Stimulated activated CD8-positive, alpha-beta memory T cell treated with anti-CD3 and anti-CD28 coated beads, Interleukin-7, amount 100 ng/mL, for 1 hour (primary cell): ENCODE measurements at places on chromosomes 11 and 22.

DNA sequence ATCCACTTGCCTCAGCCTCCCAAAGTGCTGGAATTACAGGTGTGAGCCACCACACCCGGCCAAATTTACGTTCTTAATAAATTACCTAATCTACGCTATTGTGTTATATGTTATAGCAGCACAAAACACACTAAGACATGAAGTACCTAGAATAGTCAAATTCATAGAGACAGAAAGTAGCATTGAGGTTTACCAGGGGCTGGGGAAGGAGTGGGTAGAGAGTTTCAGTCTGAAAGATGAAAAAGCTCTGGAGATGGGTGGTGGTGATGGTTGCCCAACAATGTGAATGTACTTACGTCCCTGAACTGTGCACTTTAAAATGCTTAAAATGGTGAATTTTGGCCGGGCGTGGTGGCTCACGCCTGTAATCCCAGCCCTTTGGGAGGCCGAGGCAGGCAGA lies 65.7 kb upstream of the NUP50 start:
- DNase-seq: no peak

DNA sequence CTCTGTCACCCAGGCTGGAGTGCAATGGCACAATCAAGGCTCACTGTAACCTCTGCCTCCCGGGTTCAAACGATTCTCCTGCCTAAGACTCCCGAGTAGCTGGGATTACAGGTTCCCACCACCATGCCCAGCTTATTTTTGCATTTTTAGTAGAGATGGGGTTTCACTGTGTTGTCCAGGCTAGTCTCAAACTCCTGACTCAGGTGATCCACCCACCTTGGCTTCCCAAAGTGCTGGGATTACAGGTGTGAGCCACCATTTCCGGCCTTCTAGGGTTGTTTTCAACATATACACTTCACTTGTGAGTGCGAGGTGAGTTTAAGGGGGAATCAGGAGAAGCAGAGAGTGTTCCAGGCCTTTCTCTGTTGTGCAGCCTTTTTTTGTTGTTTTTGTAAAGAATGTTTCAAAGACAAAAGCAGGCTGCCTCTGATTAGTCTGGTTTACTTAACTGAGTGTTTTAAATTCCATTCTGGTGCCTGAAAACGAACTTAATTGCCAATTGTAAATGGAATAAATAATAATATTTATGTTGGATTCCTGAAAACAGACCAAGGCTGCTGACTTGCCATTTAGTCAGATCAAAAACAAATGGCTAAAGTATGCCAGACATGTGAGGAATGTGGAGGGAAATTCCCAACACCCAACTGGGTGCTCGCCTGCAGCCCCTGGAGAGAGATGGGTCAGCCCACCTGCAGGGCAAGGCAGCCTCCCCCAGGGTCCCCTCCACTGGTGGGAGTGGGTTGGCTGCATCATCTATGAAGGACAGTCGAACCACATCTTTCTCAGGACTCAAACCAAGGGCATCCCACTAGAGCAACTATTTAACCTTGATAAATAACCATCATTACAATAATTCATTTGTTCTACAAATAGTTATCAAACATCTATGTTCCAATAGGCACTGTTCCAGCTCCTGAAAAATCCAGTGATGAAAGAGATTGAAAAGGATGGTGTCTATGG lies 4.6 kb upstream of the RANGAP1 start:
- no peak for DNase-seq

GRCh38 chr11:80603472-80603871 lies 1162.6 kb upstream of the TENM4 start:
- DNase-seq: no peak

GRCh38 chr11:130467116-130467900 lies 18.9 kb downstream of the ADAMTS15 start:
- no peak for DNase-seq
